ENCODE measurements at places on chromosomes 4 and X. TPM values are rescaled to one million over a fixed set of nuclear protein-coding genes. Genes with fewer than 3 reads are reported as not detected.

GRCh38 chrX:11355259-11355909 lies 62.2 kb downstream of the AMELX start:
- no peak for ATAC-seq

DNA sequence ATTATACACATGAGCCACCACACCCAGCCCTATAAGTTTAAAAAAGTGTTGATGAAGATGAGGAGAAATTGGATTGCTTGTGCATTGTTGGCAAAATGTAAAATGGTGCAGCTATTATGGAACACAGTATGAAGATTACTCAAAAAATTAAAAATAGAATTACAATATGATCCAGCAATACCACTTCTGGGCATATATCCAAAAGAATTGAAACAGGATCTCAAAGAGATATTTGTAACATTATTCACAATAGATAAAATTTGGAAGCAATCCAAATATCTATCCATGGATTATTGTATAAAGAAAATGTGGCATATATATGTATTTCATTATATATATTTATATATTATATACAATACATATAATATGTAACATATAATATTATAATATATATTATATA lies 515.6 kb upstream of the GNPDA2 start:
- no peak for ATAC-seq

GRCh38 chr4:183455431-183456195 lies 11.2 kb downstream of the CDKN2AIP start:
- no peak for ATAC-seq

DNA sequence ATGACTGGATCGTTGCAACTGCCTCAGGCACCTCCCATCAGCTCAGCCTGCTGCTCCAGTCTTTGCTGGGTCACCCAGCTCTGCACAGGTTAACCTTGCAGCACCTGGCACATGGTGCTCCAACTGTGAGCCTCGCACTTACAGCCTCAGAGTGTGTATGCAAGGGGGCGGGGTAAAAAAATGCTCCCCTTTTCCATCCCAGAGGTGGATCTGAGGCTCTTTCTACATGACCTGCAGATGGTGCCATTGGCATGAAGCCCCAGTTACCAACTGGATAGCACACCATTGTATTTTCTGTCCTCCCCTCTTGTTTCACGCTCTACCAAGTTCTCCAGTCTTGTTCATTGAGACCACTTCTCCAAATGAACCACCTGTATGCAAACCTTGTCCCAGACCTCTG lies 46.2 kb upstream of the TRPC3 start:
- ATAC-seq = peak; percentile 29

- no peak for ATAC-seq
Measured at GRCh38 chrX:41352329-41352838, 18.4 kb downstream of the DDX3X start.

GRCh38 chr4:1870578-1871443 lies at the start of gene NSD2:
Gene NSD2 (plus strand): TSS chr4:1871393. CDS start chr4:1900655, 29,262 bp downstream.
- ATAC-seq = peak; percentile 65

IGFBP7 gene
- total RNA-seq = not detected
